Tibial artery (tissue), 4 donors: ENCODE measurements at places on chromosomes 2 and 18.

- H3K36me3 ChIP-seq: no peaks in the 10 kb centered on the region
- no peaks in the 10 kb centered on the region for H3K27me3 ChIP-seq
- peak; percentile 74 for DNase-seq
- peak overlapping the region; percentile 90 for H3K27ac ChIP-seq
These were observed 1.6 kb downstream of the SPRED2 start for GRCh38 chr2:65430603-65431420.

DNA sequence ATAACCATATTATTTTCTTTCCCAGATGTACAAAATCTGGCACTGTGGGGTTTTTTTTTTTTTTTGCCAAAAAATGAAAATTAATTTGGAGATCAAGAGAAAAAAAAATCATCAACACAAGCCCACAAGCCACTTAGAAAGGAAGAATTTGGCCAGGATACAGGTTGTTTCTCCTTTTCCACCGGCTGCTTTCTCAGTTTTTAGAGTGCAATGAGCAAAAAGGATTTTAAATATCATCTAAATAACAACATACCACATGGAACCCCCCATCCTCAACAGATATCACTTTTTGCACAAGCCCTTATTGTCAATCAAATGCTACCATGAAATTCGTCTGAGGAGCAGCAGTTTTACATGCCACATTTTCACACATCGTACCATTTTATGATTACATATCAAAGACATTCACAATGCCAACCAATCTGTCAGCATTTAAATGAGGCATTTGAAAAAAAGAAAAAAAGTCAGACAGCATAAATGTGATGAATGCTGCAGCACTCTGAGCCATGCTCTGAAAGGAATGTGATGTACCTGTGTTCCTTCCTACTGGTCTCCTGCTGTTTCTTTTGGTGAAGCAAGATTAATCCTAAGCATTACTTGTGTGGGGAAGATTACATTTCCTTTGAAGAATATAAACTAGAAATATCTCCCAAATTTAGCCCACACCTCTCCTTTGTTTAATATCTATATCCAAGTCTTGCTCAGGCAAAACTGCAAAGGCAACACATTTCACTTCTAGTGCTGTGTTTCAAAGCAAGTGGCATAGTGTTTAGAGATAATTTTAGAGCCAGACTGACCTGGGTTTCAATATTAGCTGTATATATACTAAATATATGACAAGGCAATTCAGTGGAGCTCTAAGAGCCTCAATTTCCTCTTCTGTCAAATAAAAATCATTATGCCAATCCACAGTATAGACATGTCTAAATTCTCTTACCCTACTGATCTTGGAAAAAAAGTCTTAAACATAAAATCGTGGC, 391.3 kb downstream of the CMPK2 start:
- no peak for DNase-seq
- H3K27me3 ChIP-seq: no peaks in the 10 kb centered on the region
- H3K4me1 ChIP-seq: no peaks in the 10 kb centered on the region
- H3K4me3 ChIP-seq: no peak overlapping the region
- H3K36me3 ChIP-seq: no peaks in the 10 kb centered on the region

- no peaks in the 10 kb centered on the region for H3K36me3 ChIP-seq
- no peak for DNase-seq
- H3K4me1 ChIP-seq: peaks cover 6% of the 10 kb centered on the region
These were observed 1.4 kb downstream of the IHH start for GRCh38 chr2:219059375-219059724.

DNA sequence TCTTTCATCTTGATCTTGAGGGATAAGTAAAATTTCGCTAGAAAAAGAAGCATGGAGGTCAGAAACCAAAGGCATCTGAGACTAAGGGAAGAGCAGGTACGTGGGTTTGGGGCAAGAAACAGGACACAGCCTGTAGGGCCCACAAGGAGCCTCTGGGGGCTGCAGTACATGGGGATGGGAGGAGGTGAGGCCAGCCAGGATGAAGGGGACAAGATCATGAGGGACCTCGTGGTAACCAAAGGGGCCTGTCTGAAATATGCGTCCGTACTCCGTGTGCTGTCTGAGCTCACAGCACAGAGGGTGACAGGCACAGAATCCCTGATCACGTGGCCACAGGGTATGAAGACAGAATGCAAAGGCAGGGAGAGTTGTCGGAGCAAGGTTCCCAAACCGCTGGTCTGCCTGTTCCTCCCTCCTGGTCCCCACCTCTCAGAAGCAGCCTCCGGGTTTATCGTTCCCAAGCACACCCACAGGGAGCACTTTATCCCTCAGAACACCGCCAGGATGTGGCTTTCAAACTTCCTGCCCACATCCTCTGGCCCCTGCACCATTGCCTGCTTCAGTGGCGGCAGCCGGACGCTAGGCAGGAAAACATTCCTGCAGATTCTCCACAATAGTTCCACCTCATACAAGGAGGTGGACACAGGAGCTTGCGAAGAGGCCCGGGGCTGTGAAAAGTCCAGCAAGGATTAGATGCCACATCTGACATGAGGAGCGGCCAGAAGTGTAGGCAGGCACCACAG, 12.0 kb downstream of the TMEM163 start:
- H3K27me3 ChIP-seq: no peaks in the 10 kb centered on the region
- no peak overlapping the region for H3K27ac ChIP-seq
- H3K4me3 ChIP-seq: no peak overlapping the region
- DNase-seq: no peak
- H3K36me3 ChIP-seq: no peaks in the 10 kb centered on the region

DNA sequence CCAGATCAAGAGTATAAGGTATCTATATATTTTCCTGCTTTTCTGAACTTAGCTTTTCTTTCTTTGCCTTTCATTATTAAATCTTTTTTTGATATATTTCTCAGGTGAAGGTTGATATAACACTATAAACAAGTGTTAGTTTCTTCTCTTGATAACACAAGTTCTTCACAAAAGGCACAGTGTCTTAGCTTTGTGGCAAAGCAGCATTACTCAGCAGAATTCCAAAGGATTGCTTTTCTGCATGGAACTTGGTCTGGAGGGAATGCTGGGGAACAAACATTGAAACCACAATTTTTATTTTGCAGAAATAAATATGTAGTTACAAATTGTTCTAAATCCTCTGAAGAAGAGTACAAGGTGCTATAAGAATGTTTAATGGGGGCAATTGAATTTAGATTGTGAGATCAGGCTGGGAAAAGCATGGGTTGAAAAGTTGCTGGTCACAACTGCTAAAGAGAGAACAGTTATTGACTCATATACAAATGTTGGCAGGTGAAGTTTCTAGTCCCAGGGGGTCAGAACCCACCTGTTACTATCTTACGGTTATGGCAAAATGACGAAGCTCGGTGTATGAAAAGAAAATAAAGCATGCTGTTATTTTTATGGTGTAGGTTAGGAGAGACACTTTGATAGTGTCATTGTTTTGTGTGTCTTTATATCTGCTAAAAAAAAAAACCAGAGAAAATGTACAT, 68.2 kb downstream of the UBR3 start:
- no peak for DNase-seq
- no peaks in the 10 kb centered on the region for H3K4me1 ChIP-seq
- no peaks in the 10 kb centered on the region for H3K27me3 ChIP-seq
- H3K27ac ChIP-seq: no peak overlapping the region
- H3K36me3 ChIP-seq: peaks cover 18% of the 10 kb centered on the region
- H3K4me3 ChIP-seq: no peak overlapping the region

DNA sequence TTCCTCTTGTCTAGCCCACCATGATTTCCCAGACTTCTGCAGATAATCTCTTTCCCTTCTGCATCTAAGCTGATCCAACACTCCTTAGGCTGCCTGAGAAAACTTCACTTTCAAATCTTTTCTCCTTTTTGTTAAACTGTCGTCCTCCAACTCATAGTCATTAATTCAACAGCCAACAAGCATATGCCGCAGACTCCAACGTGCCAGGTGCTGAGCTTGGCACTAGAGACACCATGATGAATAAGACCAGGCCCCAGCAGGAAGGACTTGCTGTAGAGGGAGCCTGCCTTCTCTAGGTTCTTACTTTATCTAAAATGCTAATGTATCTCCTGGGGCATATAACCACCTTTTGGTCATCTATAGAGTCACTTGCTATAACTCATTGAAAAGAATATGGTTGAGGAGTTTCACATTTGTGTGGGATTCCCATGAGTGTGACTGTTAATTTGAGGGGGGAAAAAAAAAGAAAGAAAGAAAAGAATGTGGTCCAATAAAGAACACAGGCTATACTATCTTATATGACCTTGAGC, 51.0 kb downstream of the ANKRD44 start:
- H3K36me3 ChIP-seq: no peaks in the 10 kb centered on the region
- peaks cover 32% of the 10 kb centered on the region for H3K4me1 ChIP-seq
- no peak overlapping the region for H3K4me3 ChIP-seq
- H3K27ac ChIP-seq: no peak overlapping the region
- no peak for DNase-seq
- no peaks in the 10 kb centered on the region for H3K27me3 ChIP-seq

DNA sequence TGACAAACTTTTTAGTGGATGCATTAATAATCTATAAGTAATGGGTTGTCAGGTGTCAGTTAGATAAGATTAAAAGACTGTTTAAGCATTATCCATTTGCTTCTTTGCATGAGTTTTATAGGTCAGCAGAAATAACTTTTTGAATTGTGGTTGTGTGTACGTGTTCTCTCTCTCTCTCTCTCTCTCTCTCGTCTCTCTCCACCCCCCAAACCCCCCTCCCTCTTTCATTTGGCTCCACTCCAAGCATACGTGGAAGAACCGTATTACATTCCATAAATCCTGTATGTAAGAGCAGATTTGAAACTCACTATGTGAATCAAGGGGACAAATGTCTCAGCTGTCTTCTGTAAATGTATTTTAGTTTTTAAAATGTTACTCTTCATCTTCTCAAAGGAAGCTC, 120.2 kb downstream of the MEIS1 start:
- no peak for DNase-seq
- H3K27me3 ChIP-seq: no peaks in the 10 kb centered on the region
- H3K36me3 ChIP-seq: no peaks in the 10 kb centered on the region
- H3K27ac ChIP-seq: peak overlapping the region; percentile 76
- H3K4me1 ChIP-seq: peaks cover 16% of the 10 kb centered on the region

DNA sequence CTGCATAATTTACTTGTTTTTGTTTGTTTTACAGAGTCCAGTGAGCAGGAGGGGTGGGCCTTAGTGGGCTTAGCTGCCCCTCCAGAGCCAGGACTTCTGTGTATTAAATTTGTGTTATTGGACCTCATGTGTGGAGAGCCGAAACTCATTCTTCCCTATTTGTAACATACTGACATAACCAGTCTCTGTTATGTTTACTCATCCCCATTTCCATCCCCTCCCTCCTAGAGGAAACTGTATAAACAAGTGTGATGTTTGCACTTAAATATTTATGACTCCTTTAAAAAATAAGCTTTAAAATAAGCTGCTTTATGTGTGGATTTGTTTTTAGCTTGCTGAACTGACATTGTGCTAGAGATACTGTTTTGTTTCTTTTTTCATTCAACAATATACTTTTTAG, 13.8 kb downstream of the ZNF512 start:
- no peaks in the 10 kb centered on the region for H3K27me3 ChIP-seq
- H3K4me3 ChIP-seq: no peak overlapping the region
- no peak for DNase-seq
- H3K4me1 ChIP-seq: no peaks in the 10 kb centered on the region

- H3K27ac ChIP-seq: no peak overlapping the region
- DNase-seq: no peak
- H3K36me3 ChIP-seq: no peaks in the 10 kb centered on the region
- H3K4me1 ChIP-seq: no peaks in the 10 kb centered on the region
- H3K27me3 ChIP-seq: no peaks in the 10 kb centered on the region
These were observed 159.2 kb upstream of the THUMPD2 start for GRCh38 chr2:39938035-39938835.

DNA sequence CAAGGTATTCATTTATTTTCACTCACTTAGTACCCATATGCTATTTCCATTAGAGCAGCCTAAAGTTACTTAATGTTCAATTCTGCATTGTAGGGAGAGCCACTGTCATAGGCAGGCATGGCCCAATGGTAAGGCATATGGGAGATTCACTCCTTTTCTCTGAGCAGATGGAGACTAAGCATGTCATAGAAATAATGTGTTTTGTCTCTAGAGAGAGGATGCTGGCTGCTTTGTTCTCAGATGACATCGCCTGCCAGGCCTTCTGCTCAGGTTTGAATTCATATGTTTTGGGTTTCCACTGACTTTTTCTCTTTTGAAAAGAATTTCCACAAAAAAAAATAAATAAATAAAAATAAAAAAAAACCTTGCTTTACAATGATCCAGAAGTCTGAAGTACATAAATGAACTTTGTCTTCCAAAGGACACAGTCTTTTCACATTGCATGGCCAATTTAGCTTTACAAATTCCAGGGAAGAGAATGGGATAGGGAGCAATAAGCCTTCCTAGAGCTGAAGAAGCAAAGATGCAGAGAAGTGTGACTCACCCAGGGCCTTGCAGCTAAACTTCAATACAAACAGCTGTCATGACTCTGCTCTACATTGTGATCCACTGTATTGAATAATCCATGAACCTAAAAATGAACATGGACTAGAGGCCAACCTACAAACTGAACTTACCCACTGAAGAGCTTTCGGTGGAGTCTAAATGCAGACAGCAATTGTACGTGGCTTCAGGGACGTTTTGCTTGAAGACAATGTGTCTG, 422.5 kb downstream of the CMPK2 start:
- no peaks in the 10 kb centered on the region for H3K36me3 ChIP-seq
- H3K27ac ChIP-seq: no peak overlapping the region
- H3K27me3 ChIP-seq: no peaks in the 10 kb centered on the region
- DNase-seq: no peak
- no peak overlapping the region for H3K4me3 ChIP-seq

GRCh38 chr18:38648179-38648578, 1082.6 kb upstream of the CELF4 start:
- no peak overlapping the region for H3K27ac ChIP-seq
- H3K4me3 ChIP-seq: no peak overlapping the region
- H3K27me3 ChIP-seq: no peaks in the 10 kb centered on the region
- no peaks in the 10 kb centered on the region for H3K4me1 ChIP-seq
- H3K36me3 ChIP-seq: no peaks in the 10 kb centered on the region
- no peak for DNase-seq

GRCh38 chr2:17196380-17196779, 321.9 kb downstream of the RAD51AP2 start:
- no peak for DNase-seq
- H3K36me3 ChIP-seq: no peaks in the 10 kb centered on the region
- H3K27ac ChIP-seq: no peak overlapping the region
- H3K4me3 ChIP-seq: no peak overlapping the region
- no peaks in the 10 kb centered on the region for H3K4me1 ChIP-seq

- H3K27ac ChIP-seq: no peak overlapping the region
- no peak for DNase-seq
- no peaks in the 10 kb centered on the region for H3K27me3 ChIP-seq
- no peaks in the 10 kb centered on the region for H3K4me1 ChIP-seq
These were observed 7.5 kb downstream of the LCLAT1 start for GRCh38 chr2:30454571-30454970.
